ENCODE measurements at places on chromosomes 7 and 10. TPM values are rescaled to one million over a fixed set of nuclear protein-coding genes. Genes with fewer than 3 reads are reported as not detected.

INSYN2A gene
- total RNA-seq, result not detected

LIPM gene
- not detected for total RNA-seq

PALS2 gene
- 31.1 TPM for total RNA-seq

KIF20B gene
- 48.1 TPM for total RNA-seq

CTNNA3 gene
- not detected for total RNA-seq

C10orf62 gene
- not detected for total RNA-seq

GSDME gene
- 5.9 TPM for total RNA-seq

PON1 gene
- total RNA-seq, result not detected

C10orf67 gene
- not detected for total RNA-seq

NEBL gene
- total RNA-seq, result 0.46 TPM

Data from activated CD8-positive, alpha-beta memory T cell treated with anti-CD3 and anti-CD28 coated beads for 36 hours (primary cell).